ENCODE measurements at places on chromosomes 13 and 19. TPM values are rescaled to one million over a fixed set of nuclear protein-coding genes. Genes with fewer than 3 reads are reported as not detected.

DNA sequence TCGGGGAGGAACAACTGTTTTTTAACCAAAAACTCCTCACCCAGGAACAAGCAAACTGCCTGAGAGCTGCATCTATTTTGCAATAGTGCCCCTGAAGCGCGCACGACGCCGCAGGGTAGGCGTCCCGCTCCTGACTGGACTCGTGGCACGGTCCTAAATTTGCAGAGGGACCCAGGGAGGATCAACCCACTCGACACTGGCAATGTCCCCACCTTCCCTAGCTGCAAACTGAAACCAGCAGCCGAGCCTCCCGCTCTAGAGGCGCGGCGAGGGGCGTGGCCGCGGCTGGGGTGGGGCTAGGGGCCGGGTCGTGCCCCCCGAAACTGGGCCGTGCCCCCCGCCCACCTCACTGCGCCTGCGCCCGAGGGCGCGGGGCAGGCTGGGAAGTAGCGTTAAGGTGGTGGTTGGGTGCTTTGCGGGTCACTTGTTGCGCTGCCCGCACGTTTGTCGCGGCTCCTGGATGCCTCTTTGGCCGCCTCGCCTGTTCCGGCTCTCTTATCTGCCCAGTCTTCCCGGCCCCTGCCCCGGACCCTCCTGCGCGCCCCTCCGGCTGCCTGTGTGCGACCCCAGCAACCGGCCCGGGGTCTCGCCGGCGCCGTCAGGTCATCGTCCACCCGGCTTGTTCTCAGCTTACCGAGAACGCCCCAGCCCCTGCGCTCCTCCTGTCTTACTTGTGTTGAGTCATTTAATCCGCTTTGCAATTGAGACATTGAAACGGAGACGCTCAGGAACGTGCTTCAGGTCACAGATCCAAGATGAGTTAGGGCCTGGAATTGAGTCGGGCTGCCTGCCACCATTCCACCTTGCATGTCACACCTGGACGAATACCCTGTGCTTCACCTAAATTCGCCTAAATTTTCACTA lies 37.9 kb upstream of the LSM14A start:
- peak; percentile 91 for DNase-seq

DNA sequence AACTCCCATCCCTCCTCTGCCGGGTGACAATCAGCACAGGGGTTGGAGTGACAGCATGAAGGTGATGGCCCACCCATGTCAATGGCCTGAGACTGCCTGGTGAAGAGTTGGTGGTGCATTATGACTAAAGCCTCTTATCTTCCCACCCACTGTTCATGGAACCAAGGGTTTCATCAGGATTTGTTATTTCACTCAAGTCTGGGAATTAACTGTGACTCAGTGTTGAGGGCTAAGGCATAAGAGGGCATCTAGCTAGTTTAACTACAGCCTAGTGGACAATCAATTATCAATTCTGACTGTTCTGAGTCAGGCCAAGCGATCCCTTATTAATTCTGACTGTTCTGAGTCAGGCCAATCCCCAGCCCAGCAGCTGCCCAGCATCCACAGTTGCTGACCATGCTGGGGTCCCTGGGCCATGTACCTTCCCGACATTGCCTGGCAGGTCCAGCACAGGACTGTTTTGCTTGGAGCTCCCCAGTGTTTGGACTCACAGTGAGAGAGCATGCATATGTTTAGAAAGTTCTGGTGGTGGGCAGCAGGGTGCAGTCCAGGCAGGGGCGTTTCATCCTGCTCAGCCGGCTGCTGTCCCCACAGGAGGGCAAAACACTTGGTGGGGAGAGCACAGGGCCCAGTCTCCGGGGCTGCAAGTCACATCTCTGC lies 65.5 kb downstream of the RASL11A start:
- DNase-seq: no peak

DNA sequence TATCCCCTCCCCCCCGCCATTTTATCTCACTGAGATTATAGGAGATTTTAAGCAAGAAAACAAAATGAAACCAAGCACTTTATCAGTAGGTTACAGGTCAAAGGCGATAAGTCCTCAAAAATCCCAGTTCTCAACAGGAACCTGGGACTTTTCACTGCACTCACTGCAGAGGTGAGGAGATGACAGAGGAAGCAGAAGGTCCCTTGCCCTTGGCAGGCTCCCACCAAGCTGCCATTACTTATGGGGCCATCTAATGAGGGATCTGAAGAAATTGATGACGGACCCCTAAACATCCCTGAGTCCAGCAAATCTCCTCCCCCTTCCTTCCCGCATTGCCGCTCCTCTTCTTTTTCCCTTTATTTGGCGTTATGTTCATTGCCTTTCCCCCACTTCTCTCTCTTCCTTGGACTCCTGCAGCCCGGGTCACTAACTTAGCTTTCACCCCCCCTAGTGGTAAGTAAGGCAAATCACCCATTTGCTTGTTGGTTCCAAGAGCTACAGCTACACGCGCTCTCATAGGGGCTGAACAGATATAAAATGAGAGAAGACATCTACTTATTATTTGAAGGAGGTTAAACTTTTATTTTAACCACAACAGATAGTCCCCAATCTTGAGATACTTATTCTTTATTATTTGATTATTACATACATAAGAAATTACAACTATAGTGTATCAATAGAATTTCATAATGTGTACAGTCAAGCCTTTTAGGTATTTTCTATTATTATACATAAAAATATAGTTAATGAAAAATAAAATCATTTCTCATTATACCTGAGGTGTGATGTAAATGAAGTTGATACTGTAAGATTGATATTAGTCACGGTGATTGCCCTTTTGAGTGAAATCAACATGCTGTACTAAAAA lies 52.0 kb upstream of the ARGLU1 start:
- no peak for DNase-seq

DNA sequence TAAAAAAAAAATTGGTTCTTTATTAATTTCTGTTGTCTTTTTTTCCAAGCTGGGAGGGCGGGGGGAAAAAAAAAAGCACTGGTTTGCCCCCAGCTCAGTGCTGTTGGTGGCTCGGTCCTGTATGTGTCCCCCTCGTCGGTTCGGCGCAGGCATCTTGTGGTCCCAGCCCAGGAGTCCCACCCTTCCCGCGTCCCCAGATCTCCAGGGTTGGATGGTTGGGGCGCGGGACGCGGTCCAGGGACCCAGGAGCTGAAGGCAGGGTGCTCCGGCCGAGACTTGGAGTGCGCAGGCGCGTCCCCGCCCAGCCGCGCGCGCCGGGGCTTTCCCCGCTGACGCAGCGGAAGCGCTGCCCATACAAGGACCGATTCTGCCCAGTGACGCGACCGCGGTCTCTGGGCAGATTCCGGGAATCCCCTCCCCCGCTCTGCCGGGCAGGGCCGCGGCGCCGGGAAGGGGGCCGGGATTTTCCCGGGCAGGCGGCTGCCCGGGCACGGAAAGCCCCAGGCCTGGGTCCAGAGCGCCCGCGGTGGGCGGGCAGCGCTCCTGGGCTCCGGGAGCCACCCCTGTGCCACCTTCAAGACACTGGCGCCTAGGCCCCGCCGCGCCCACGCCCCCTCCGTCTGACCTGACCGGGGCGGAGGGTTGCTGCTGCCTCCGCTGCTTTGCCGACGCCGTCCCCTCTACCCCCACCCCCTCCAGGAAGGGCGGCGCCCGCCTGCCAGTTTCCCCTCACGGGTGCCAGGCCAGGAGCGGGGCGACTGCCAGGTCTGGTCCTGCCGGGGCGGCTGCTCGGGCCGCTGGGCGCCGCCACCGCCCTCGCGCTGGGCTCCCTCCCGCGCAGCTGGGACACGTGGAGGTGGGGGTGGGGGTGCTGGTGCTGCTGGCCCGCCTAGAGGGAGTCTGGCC lies 2.3 kb downstream of the JUNB start:
- DNase-seq: peak; percentile 94

DNA sequence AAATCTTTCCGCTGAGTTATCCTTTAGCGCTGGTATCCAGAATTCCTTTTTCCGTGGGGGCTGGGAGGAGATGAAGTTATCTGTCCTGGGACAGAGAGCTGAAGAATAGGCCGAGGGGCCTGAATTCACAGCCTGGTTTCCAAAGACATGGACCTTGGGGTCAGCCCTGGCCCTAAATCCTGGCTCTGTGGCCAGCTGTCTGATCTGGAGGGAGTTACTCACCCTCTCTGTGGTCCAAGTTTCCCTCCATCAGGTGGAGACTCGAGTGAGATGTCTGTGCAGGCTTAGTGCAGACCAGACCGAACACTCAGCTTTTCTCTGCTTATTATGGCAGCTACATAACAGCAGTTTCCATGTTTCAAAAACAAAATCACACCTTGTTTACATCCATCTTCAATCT lies 59.6 kb downstream of the CDADC1 start:
- no peak for DNase-seq

CEACAM20 gene
- 2.3 TPM for total RNA-seq

DNA sequence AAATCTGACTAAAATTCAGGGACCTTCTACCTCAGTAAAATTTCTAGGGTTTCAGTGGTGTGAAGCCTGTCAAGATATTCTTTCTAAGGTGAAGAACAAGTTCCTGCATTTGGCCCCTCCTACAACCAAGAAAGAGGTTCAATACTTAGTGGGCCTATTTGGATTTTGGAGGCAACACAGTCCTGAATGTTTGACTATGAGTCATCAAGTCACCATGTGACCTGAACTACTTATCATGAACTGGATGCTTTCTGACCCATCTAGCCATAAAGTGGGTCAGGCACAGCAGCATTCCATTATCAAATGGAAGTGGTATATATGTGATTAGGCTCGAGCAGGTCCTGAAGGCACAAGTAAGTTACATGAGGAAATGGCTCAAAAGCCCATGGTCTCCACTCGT lies 163.0 kb upstream of the IRS2 start:
- DNase-seq: no peak

- DNase-seq: no peak
Observed at GRCh38 chr19:52297601-52298364, 814 bp downstream of the ZNF480 start.

DNA sequence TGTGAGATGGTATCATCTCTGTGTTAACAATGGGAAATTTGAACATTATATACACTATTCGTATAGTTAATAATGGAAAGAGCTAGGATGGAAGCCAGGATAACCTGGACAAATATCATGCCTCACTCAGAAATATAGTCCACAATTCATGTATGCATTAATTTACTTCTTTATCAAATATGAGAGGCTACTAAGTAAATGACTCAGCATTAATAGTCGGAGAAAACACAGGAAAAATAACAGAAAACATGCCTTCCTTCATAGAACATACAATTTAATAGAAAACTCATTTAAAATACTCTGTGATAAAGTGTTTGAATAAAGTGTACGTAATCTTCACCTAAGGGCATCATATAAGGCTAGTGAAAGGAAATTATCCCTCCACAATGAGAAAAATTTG lies 383.4 kb upstream of the SLITRK5 start:
- no peak for DNase-seq

ZSCAN18 gene
- 59.0 TPM for total RNA-seq

ZNF541 gene
- total RNA-seq: not detected
